ENCODE measurements at places on chromosomes 3 and 15. TPM values are rescaled to one million over a fixed set of nuclear protein-coding genes. Genes with fewer than 3 reads are reported as not detected.

DNA sequence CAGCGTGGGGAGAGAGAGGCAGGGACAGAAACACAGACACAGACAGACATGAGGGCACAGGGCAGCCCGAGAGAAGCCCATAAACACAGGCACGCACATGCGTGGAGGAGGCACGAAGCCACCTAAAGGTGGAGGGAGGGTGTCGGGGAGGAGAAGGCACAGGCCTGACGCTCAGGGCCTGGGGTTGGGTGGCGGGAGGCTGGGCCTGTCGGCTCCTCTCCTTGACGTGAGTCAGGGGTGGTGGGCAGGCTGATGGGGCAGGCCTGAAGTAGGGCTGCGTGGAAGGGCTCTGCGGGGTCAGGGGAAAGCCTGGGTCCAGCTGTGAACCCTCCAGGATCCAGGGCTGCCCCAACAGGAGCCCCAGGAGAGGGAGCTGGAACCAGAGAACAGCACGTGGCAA, 74.2 kb downstream of the EPHB3 start:
- DNase-seq, result no peak

DNA sequence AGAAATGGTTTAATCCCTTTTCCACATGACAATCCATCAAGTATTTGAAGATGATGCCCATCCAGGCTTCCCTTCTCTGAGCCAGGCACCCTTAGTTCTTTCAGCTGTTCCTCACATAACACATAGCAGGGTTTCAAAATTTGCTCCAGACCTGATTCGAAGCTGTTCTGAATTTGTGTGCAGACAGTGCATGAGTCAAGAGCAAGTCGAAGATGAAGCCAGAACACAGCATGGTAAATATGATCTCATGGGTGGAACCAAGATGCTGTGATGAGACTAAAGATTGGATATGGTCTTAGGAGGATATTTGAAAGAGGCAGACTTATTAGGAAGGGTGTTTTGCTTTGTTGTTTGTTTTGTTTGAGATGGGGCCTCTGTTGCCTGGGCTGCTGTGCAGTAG, 32.6 kb upstream of the PDE8A start:
- no peak for DNase-seq

Gene PLCL2
- 49.1 TPM for total RNA-seq

- peak; percentile 53 for DNase-seq
Observed at GRCh38 chr3:98784042-98784441, 20.9 kb downstream of the ST3GAL6 start.

- DNase-seq, result no peak
Observed at GRCh38 chr3:113284453-113285050, 73.2 kb downstream of the BOC start.

GRCh38 chr15:67575039-67575502, 32.6 kb downstream of the MAP2K5 start:
- DNase-seq, result peak; percentile 1

- peak; percentile 28 for DNase-seq
Observed at GRCh38 chr3:117439812-117440211, 730.2 kb downstream of the TUSC7 start.

Gene ITIH1
- total RNA-seq, result not detected

Gene ATP1B3
- 25.2 TPM for total RNA-seq

Gene GOLGA6D
- total RNA-seq, result 0.06 TPM

Gene PLA2G4E
- 0.06 TPM for total RNA-seq

DNA sequence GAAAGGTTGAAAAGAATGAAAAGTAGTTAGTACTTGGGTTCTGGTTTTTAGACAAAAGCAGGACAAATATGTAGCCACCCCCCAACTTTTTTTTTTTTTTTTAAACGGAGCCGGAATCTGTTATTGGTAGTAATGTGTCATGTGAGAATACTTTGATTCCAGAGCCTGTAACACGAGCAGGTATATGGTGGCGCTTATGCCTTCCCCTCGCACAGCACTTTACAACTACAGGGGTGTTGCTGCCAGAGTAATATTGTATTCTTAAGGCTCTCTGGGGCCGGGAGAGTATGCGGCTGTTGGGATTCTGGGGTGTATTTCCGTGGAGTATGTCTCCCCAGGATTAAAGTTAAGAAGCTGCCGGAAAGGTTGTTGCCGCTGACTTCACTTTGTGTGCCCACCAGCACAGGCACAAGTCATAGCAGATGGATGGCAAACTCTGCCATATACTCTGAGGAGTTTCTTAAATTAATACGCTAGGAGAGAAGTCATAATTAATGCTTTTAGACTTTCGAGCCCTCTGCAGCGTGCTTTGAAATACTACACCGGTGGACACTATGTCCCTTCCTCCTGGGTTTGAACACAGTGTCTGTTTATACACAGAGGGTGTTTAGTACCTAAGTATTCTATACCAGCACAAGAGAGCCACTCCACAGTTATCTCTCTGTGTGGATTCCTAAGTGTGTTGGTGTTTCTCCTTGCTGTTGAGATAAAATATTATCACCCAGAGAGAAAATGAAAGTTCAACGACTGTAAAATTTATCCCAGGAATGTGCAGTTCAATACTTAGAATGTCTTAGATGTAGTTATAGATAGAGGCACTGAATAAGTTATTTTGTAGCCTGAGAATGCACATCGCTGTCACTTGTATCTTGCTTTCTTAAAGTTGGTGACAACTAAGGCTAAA, 1.4 kb downstream of the MBNL1 start:
- peak; percentile 60 for DNase-seq

- no peak for DNase-seq
Observed at GRCh38 chr15:45117308-45118130, 3.4 kb downstream of the DUOXA2 start.

Gene GXYLT2
- total RNA-seq, result 43.1 TPM

Gene CLDN16
- 0.18 TPM for total RNA-seq

Gene RHCG
- total RNA-seq, result not detected

DNA sequence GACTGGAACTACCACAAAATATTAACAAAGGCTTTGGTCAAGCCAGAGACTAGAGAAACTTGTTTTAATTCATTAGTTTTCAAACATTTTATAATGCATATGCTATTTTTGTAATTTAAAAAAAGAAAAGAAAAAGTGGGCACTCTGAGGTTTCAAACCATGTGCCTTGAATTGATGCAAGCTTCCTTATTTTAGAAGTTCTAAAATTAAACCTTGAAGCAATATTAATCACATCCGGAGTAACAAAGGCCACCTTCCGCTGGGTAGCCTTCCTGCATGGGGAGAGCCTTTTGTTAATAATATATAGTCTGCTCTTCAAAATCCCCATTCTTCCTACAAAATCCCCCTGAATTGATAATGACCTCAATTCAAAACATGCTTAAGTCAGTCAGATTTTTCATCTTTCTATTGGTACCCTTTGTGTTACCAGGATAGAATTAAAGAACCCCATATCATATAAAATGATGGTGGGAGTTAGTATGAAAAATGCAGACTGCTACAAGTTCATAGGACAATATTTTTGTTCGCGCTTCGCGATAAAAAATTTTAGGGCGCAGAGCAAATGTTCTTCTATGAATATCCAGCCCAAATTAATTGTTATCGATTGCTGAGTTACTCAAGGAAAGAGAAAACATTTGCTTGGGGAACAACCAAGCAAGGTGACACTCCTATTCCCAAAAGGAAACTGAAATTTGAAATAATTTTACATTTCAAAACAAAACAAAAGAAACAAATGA, 30.6 kb downstream of the LDHAL6B start:
- no peak for DNase-seq

Gene SLITRK3
- 0.18 TPM for total RNA-seq

Gene FAM98B
- total RNA-seq, result 10.2 TPM

- no peak for DNase-seq
Observed at GRCh38 chr3:146831659-146832058, 226.5 kb upstream of the PLSCR5 start.

DNA sequence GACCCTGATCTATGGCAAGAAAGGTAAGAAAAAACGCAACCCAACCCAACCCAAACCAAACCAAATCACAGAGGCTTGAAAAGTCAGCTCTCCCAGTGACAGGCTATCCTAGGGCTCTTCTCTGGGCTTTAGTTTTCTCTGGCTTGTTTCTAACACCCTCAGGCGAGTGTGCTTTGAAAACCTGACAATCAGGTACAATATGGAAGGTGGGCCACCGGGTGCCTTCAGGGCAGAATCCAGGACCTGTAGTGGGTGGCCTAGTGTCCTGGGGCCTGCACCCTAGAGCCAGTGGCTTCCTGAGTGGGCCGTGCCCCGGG, 46.8 kb downstream of the BHLHE40 start:
- DNase-seq, result no peak

DNA sequence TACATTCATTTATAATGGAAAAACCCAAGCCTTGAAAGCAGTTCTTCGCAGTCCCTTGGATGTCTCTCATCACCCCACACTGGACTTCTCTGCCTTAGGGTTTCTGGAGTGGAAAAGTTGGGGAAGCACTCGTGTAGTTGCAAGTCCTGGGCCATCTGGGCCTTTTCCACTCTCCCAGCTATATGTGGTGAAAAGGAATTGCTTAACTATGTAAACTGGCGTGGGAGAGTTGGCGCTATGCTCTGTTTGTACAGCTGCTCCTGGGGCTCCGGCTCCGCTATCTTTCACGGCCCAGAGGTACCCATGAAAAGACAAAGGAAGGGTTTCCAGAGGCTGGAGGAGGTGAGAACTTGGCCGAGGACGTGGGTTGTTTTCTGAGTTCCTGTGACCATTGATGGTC, 81.1 kb upstream of the MYZAP start:
- DNase-seq, result no peak

Gene FBXL22
- total RNA-seq, result 14.4 TPM

GRCh38 chr15:58573270-58573669, 141.5 kb downstream of the LIPC start:
- no peak for DNase-seq

GRCh38 chr15:74907163-74907870, 666 bp upstream of the FAM219B start:
- DNase-seq, result peak; percentile 17

- no peak for DNase-seq
Observed at GRCh38 chr15:39173426-39173825, 407.5 kb upstream of the THBS1 start.

Gene AMT
- 67.2 TPM for total RNA-seq

GRCh38 chr15:90814191-90814821, 54.1 kb upstream of the FURIN start:
- DNase-seq, result no peak

DNA sequence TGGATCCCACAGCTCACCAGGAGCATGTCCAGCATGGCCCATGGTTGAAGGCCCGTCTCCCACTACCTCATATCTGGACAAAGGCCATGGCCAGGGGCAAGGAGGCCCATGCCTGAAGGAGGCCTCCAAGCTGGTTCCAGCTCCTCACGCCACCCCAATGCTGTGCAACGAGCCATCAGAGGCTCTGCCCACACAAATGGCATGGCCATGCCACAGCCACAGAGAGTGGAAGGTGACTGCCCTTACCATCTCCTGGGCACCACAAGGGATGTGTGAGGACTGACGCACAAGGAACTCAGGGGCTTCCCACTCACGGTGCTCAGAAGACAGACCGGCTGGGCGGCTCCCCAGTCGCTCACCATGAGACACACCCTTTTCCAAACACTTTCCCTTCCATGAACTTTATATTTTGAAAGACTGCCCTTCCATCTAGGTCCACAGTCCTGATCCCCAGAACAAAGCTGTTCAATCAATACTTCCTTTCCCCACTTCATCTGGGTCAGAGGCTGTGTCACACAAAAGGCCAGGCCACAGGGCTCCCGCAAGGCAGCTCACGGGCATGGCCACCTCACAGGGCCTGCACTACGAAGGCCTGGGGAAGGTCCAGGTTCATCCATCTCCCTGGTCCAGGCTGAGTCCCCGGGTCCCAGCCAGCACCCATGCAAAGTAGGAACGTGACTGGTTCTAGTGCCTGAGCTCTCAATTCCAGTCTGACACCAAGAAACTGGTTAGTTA, 66.4 kb downstream of the CYFIP1 start:
- no peak for DNase-seq

DNA sequence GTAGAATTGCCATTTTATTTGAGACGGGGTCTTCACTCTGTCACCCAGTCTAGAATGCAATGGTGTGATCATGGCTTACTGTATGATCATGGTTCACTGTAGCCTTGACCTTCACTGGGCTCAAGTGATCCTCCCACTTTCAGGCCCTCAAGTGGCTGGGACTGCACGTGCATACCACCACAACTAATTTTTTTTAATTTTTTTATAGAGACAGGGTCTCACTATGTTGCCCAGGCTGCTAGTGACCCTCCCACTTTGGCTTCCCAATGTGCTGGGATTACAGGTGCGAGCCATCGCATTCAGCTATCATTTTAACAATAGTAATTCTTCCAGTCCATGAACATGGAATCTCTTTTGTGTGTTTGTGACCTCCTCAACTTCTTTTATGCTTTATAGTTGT, 11.9 kb downstream of the EPM2AIP1 start:
- no peak for DNase-seq

Gene SLC35A5
- 11.1 TPM for total RNA-seq

- DNase-seq, result no peak
Observed at GRCh38 chr15:100116416-100117190, 225.2 kb downstream of the ADAMTS17 start.

DNA sequence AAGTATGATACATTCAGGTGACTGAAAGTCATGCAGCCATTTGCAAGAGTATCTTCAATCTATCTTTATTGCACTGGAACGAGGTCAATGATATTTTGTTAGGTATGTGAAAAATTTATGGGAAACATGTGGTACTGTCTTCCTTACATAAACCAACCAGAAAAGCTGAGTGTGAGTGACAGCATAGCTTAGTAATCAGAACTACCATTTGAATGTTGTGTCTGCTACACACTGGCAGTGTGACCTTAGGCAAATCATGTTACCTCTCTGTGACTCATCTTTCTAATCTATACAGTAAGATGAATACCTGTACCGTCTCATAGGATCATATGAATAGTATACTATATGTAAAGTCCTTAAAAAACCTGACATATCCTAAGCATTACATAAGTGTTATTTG, 337.9 kb upstream of the IL12A start:
- no peak for DNase-seq

GRCh38 chr3:54134713-54135112, 12.4 kb downstream of the CACNA2D3 start:
- no peak for DNase-seq

- no peak for DNase-seq
Observed at GRCh38 chr15:23057707-23058106, 18.3 kb upstream of the TUBGCP5 start.

GRCh38 chr3:173639098-173639497, 241.6 kb downstream of the NLGN1 start:
- no peak for DNase-seq

- no peak for DNase-seq
Observed at GRCh38 chr15:101026656-101027272, 107.6 kb downstream of the LRRK1 start.

Gene IMPG2
- total RNA-seq, result 0.49 TPM

Gene FRMD4B
- total RNA-seq, result 78.7 TPM

GRCh38 chr3:464255-464654, 267.7 kb downstream of the CHL1 start:
- DNase-seq, result peak; percentile 11

- DNase-seq, result no peak
Observed at GRCh38 chr3:172607305-172608121, 84.3 kb upstream of the TNFSF10 start.
